CD8-positive, alpha-beta T cell (primary cell): ENCODE measurements at places on chromosomes 3 and 15.

- DNase-seq: no peak
These were observed 14.6 kb upstream of the PRRT3 start for GRCh38 chr3:9966841-9967240.

GRCh38 chr3:188365988-188366698 lies 212.2 kb downstream of the LPP start:
- DNase-seq: no peak

GRCh38 chr3:119227070-119227850 lies 13.4 kb downstream of the B4GALT4 start:
- no peak for DNase-seq

DNA sequence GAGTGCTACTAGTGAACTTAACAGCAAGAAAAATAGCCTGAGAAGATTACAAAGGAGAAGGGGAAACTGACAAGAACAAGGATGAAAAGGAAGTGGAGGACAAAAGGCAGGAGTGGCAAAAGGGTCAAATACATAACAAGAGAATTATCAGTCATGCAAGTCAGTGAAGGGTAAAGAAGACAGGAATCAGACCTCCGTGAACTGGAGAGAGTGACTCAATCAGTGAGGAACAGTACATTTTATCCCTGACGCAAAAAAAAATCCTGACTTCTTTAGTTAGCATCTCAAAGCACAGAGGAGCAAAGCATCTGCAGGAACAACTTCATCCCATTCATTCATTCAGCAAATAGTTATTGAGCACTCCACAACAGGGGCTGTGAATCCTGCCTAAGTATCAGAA lies 97.8 kb downstream of the SST start:
- no peak for DNase-seq
